ENCODE measurements at places on chromosomes 6 and 20.

- no peak for DNase-seq
Measured at GRCh38 chr6:81909981-81910900, 157.8 kb upstream of the TENT5A start.

DNA sequence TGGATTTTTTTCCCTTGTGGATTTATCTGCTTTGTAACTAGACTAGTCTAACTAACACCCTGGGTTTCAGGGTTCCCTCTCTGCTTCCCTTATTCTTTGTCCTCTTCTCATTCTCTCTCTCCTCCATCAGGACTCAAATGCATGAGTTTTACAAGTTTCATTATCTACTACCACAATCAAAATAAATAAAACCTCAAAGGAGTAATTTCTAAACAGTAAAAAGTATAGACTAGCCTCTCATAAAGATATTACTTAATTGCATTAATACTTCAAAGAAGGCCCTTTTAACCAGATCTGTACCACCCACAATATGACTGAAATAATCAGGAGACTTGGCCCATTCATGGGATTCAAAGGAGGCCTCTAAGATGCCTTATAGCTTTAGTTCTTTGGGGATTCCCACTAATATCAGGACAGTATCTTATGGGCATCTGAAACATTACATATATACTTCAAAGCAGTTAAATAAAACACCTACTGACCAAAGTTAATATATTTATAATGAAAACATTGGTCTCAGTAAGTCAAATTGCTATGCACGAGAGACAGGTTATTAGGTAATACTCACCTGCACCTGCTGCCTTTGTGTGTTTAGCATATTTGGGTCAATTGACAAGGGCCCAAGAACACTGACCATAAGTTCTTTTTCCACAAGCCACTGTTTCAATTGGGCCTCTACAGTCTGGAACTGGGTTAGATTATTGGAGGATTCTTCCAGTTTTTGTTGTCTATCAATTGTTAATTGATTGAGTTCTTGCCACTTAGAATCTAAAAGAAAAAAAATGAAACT, 85.7 kb downstream of the DST start:
- no peak for DNase-seq

- no peak for DNase-seq
Measured at GRCh38 chr20:35104685-35105295, 12.2 kb upstream of the TRPC4AP start.

GRCh38 chr6:137094411-137095008, 49.7 kb upstream of the IL20RA start:
- peak; percentile 21 for DNase-seq

DNA sequence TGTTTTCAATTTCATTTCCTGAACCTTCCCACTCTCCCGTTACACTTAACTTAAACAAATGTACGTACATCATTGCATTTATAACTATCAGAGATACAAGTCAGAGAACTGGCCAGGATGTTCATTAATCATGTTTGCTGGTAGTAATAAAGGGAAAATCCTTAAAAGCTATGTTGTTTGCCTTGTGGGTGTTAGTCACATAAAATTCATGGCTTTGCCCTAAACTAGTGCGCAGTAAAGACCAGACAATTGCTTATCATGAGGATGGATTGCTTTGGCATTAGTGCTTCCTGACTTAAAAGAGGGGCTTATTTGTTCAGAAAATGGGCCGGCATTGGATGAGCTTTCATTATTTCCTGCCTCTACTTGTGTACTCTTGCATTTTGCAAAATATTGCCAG, 1037.3 kb upstream of the FLRT3 start:
- DNase-seq = no peak

GRCh38 chr6:43927532-43928210, 157.7 kb downstream of the VEGFA start:
- DNase-seq = no peak

- DNase-seq = no peak
Measured at GRCh38 chr6:5121479-5121878, 36.3 kb downstream of the PPP1R3G start.

DNA sequence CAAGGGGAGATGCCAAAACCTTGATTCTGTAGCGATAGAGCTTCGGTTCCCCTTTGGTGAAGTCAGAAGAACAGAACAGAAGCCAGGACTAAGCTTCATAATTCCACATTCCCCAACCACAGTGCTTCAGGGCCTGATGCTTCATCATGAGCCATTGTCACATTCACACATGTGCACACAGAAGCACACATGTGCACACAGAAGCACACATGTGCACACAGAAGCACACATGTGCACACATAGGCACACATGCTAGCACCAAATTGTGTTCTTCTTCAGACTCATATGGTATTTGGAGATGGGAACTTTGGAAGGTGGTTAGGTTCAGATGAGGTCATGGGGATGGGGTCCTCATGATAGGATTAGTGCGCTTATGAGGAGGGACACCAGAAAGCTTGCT, 183.2 kb downstream of the SYNE1 start:
- DNase-seq = no peak

- DNase-seq = peak; percentile 31
Measured at GRCh38 chr20:63552481-63553249, 1.3 kb upstream of the FNDC11 start.

GRCh38 chr6:31651602-31652191, 764 bp downstream of the BAG6 start:
- no peak for DNase-seq

- DNase-seq = no peak
Measured at GRCh38 chr6:108564178-108564577, 3.5 kb downstream of the FOXO3 start.

DNA sequence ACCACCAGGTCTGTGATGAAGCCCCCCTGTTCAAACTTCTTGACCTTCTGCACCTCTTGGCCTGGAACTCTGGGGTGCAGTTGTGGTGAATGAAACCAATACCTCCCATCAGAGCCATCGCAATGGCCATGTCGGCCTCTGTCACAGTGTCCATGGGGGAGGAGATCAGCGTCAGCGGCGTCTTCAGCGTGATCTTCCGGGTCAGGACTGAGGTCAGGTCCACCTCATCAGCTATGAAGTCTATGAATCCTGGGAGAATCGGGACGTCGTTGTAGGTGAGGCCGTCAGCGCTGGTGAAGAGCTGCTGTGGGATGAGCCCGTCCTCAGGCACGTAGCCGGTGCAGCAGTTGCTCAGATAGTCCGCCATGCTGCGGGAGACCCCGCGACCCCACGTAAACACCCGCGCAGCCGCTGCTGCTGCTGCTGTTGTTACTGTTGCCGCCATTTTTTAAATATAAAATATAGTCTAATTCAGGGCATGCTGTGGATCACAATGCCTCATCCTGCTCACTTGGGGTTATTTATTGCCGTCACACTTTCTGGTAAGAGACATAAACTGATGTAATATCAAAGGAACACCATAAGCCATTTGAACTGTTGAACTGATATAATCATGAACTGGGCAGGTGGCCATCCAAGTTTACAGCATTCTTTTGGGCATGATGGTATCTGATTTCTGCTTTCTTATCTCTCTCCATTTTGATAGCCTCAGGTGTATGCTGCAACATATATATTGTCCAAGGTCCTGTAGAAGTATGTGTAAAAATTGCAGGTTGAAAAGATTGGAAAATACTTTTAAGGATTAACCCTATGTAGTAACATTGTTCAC, 18.7 kb upstream of the RNF144B start:
- DNase-seq = no peak

DNA sequence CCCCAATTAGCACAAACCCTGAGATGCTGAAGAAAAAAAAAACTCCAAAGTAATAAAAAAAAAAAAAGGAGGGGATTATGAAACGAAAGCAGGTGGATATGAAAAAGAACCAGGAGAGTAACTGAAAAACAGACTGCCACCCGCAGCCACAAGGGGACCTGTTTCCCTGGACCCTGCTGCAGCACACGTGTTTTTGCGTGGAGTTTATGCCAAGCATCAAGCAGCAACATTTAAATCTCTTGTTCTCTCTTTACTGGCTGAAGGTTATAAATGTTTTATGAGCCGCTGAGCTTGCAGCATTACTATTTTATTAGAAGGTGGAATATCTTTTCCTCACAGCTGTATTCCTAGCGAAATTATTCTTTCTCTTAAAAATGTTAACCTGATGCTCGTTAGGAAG, 131.6 kb upstream of the OLIG3 start:
- no peak for DNase-seq

- DNase-seq = no peak
Measured at GRCh38 chr6:134830194-134830593, 119.7 kb downstream of the ALDH8A1 start.

- DNase-seq = no peak
Measured at GRCh38 chr6:25875563-25875905, 1.5 kb upstream of the SLC17A3 start.

GRCh38 chr6:135250751-135251497, 69.8 kb downstream of the MYB start:
- DNase-seq = no peak

DNA sequence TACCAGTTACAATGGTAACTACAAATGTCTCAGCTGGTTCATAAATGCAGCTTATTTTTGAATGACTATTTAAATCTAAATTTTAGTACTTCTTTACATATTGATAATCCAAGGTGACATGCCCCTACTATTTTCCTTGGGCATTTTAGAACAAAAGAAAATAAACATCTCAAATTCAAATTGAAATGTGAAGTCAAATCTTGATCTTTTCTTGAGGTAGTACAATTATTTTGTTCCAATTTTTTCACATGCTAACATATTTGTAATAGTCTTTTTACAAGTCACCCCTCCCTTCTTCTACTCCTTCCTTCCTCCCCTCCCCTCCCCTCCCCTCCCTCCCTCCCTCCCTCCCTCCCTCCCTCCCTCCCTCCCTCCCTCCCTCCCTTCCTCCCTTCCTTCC, 370.1 kb upstream of the MMS22L start:
- no peak for DNase-seq
